ENCODE measurements at places on chromosomes 6 and 20.

GRCh38 chr6:7115543-7116231, 7.9 kb downstream of the RREB1 start:
- DNase-seq, result no peak

DNA sequence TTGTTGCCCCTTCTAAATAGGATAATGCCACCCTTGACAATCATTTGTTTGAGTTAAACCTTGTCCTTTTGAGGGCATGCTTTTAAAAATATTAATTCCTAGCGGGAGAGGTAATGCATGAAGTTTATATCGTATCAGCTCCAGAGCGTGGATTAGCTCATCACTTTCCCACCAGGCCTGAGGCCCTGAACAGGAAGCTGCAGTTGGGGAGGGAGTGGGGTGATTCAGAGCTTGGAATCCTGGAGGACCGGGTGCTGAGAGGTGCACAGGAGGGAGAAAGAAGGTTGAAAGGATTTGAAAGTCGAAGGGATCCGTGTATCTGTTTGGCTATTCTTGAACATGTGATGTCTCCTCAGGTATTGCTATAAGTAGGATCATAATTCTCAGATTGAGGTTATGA, 25.0 kb downstream of the ZDHHC14 start:
- DNase-seq, result no peak

DNA sequence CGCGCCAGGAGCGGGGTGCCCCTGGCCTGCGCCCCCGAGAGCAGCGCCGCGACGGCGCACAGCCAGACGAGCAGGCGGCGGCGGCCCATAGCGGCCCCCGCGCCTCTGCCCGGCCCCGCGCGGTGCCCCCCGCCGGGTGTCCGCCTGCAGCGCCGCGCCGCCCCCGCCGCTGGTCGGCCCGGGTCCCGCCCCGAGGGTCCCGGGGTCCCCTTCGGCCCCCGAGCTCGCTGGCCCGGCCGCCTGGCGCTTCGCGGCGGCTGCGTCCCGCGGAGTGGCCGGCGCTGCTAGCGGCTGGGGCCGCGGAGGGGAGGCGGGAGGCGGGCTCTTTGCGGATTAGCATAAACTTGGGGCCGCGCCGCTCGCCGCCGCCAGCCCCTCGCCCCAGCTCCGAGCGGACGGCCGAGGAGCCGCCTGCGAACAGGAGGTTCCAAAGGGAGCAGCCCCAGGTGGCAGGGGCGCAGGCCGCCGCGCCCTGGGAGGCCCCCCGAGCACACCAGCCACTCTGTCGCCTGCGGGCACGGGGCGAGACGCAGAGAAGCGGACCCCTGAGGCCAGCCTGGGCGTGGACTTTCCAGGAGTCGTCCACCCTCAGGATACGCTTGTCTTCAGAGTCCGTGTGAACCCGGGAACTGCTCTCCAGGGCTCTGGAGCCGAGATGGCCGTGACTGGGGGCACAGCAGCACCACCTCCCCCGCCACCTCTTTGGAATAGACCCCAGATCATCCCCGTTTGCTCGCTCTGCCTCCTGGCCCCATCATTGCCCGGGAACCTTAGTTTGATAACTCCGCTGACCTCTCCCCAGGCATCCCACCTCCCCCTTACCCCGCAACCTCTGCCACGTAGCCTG, at the start of gene EMILIN3:
TSS of gene EMILIN3 (minus strand) at position 273 of the 847 bp plus-strand sequence. CDS start at position 89, 184 bp downstream.
- DNase-seq, result no peak

- DNase-seq, result no peak
These were observed 3.7 kb downstream of the TNFAIP3 start for GRCh38 chr6:137870744-137871247.

- no peak for DNase-seq
These were observed 12.0 kb downstream of the AGPAT4 start for GRCh38 chr6:161261816-161262215.

- DNase-seq, result no peak
These were observed 117.4 kb upstream of the SLC24A3 start for GRCh38 chr20:19094959-19095541.

DNA sequence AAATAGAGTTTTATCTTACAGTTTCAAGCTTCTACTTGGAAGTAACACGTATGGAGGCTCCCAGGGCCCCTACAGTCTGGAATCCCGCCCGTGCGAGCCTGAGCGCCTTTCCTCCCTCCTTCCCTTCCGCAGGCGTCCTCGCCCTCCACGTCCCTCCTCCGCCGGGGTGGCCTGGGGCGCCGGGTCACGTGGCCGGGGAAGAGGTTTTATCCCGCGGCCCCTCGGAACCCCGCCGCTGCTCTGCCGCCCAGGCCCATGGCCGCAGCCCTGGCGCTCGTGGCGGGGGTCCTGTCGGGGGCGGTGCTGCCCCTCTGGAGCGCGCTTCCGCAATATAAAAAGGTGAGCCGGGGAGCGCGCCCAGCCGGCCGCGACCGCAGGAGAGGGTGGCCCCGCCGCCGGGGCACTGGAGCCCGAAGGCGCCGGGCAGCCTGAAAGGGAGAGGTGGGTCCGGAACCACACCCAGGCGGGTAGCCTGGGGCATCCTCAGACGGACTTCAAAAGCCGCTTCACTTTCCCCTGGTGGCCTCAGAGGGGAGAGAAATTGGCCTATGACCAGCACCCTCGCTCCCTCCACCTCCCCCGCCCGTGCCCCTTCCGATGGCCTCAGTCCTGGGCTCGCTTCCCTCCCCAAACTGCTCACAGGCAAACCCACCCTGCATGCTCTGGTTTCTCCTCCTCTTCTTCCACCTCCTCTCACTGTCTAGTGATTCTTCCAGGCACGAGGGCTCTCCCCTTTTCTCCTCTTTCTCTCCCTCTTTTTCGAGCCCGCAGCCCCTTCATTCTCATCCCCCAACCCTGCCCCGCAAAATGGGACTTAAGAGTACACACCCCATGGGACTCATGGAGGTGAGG, at the start of gene CLPSL2:
TSS of gene CLPSL2 (plus strand) at position 235 of the 852 bp plus-strand sequence. CDS start at position 256, 21 bp downstream.
- peak; percentile 31 for DNase-seq

DNA sequence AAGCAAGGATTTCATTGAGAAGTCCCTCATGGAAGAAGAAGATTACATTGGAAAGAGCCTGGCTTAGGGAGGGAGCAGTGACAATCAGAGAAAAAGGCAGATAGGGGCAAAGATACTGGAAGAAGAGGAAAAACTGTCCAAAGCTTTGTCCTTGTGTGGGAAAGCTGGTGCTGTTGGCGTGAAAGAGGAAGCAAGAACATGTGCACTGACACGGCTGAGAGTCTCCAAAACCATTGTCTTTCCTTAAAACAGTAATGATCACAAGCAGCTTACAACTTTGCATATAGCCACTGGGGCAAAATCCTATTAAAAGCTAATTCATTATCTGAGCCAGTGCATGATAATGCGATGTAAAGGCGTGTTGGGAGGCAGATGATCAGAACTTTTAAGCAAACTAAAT, 85.1 kb upstream of the ESR1 start:
- no peak for DNase-seq

GRCh38 chr20:37408302-37409193, 62.6 kb downstream of the SRC start:
- no peak for DNase-seq

GRCh38 chr6:143441680-143442545, 8.6 kb downstream of the ADAT2 start:
- DNase-seq, result no peak

DNA sequence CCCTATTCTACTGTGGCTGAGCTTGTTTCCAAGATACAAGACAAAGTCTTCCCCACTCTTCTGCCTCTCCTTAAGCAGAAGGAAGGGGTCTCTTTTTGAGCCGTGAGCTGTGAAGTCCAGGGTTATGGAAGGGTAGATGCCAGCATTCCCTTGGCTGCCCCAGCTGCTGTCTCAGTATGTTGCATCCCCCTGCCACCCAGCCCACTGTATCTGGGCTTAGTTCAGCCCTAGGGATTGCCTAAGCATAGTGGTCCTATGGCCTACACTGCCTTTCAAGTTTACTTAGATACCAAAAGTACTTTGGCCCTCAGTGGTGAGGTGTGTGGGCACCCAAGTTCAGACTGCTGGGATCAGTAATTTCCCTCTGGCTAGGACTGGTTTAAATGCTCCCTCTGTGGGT, 421.9 kb upstream of the KHDRBS2 start:
- DNase-seq, result no peak

DNA sequence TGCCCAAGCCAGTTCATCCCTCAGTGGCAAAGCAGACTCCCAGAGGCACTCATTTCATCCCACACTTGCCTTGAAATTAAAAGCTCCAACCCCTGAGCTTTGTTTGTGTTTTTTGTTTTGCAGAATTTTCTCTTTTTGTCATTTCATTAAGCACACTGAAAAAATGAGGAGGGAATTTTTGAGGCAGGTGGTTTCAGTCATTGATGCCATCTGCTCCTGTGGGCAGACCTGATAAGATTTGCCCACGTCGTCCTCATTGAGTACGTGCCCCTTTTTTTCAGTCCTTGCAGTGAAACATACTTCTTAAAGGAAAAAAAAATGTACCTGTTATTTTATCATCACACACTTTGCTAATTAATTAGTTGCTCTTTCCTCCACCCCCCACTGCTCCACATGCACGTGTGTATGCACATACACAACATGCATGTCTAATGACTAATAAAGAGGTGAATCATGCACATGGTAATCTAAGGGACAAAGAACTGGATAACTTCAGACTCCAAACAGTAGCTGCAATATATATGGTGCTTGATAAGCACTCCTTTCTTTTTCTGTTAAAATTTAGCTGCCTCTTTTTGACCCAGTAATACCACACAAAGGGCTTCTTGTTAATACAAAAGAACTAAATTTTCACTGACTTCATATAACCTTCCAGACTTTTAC, 102.1 kb upstream of the TMEM181 start:
- no peak for DNase-seq

- no peak for DNase-seq
These were observed 28.3 kb downstream of the NPEPL1 start for GRCh38 chr20:58720890-58721289.

DNA sequence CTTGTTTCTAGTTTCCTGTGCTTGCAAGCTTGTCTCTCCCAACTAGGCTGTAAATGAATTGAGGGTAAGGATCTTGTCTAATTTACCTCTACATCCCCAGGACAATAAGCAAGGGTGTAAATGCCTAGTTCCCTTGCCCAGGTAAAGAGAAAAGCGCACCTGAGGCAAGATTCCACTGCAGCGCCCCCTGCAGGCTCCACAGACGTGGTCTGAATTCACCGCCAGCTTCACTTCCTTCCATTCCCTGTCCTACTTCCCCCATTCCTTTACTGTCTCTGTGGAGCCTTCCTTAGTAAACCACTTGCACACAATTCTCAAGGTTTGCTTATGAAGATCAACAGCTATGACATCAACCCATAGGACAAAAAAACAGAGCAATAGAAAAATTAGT, 42.3 kb downstream of the ANKEF1 start:
- DNase-seq, result peak; percentile 3

GRCh38 chr20:7728338-7728737, 211.9 kb downstream of the HAO1 start:
- DNase-seq, result no peak

GRCh38 chr20:11459090-11459890, 458.4 kb upstream of the BTBD3 start:
- peak; percentile 38 for DNase-seq

GRCh38 chr6:104401926-104402325, 457.8 kb downstream of the HACE1 start:
- DNase-seq, result no peak

Measured in large intestine (tissue), 12 donors.